EH (cell line): ENCODE measurements at places on chromosomes 11 and 22.
A peak's percentile ranks its signal among the peaks of the same experiment; 100 is the strongest.

- no peak for DNase-seq
Measured at GRCh38 chr11:60771879-60772525, 13.1 kb upstream of the MS4A10 start.

GRCh38 chr11:87878373-87878825, 296.8 kb downstream of the RAB38 start:
- peak; percentile 71 for DNase-seq

DNA sequence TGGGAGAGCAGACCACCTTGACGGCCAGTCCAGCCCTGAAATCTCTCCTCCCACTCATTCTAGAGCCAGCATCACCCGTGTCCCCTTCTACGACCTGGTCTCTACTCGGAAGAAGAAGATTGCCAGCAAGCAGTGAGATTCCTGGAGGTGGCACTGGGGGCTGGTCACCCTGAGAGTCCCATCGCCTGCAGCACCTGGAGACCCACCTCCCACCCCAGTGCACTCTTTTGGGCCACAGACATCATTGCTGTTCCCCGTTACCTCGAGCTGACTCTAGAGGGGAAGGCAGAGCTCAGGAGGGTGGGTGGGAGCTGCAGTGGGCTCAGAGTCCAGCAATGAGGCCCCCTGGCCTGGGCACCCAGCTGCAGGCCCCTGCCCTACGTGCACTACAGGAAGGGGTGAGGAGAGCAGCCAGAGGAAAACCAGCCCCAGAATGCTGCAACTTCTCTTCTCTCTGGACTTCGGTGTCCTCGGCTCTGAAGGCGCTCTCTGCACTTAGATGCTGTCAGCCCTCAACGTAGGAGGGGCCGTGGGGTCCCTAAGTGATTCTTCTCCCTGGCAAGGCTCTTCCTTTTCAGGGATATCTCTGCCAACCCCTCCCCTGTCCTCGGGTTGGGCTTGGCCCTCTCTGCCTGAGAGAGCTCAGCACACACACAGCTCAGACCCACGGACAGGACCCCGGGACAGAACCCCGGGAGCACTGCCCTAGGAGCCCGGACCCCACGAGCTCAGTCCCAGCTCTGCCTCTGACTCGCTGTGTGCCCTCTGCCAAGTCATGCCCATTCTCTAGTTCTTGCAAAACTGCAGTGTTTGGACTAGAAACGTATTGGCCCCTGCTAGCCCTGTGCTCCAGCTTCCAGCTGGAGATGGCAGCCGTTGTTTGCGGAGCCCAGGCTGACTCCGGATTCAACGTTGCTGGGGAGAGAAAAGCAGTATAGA, 31.3 kb downstream of the CYTH4 start:
- no peak for DNase-seq

- DNase-seq, result peak; percentile 93
Measured at GRCh38 chr11:122668562-122669090, 13.1 kb downstream of the UBASH3B start.

GRCh38 chr11:25535467-25536272, 796.3 kb upstream of the ANO3 start:
- DNase-seq, result no peak

DNA sequence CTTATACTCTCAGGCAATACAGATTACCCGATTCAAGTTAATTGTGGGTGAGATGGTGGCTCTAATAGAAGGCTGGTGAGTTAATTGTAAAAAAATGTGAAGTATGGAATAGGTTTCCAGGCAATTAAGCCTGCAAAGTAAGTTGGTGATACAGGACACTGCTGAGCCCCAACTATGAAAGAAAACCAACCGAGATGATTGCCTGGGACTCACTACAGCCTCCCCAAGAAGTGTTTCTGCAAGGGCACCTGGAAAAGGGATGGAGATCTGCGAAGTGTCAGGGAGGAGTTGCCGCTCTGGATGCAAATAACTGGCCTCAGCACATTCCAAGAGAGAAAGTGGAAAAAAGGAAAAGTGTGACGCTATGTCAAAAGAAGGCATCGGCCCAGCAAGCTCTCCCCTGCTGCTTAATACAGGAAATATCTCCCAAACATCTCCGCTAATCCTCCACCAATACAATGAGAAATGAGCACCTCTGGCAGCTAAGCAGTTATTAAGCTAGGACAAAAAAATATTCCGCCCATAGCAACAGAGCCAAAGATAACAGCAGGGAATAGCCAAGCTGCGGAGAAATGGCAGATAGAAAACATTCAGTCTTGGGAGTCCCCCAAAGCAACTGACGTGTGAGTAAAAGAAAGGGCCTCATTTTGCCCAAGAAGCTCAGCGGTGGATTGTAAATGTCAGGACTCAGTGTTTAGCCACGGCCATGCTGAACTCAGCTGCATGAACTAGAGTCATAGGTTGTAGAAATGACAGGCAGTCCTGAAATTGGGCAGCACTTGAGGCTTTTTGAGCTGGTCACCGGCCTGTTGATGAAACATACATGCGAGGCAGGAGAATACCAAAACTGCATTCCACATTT, 133.7 kb downstream of the SNX19 start:
- DNase-seq, result peak; percentile 82

DNA sequence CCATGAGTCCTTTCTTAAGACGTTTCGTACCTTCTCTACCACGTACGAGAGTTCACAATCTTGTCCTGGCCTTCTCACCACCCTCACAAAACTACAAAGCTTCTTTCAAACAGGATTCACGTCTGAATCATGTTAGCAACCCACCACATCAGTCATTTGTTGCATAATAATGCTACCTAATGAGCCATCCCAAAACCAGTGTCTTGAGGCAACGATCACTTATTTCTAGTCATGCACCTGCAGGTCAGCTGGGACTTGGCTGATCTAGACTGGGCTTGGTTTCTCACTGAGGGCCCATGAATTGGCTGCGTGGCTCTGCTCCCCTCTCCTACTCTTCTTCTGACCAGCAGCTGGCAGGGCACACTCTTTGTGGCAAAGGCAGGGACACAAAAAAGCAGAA, 28.3 kb downstream of the LARGE1 start:
- DNase-seq, result no peak

DNA sequence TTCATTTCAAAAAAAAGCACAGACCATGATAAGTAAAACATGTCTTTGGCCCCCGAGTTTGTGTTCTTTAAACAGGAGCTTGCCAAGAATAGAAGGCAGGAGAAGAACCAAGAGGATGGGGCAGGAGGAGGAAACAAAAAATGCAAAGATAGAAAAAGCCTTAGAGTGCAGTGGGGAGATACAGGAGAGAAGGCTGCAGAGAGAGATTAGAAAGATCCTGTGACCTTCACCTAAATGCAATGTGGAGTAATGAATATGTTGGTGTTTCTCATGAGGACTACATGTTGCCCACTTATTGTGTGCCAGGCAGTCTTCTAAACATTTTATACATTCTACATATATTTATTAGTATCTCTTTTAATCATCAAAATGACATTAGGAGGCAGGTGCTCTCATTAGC, 2.3 kb upstream of the APLNR start:
- no peak for DNase-seq

- no peak for DNase-seq
Measured at GRCh38 chr11:8168485-8169257, at the start of gene RIC3. Gene RIC3 (minus strand): TSS chr11:8169025. CDS start chr11:8168989, 36 bp downstream.

- peak; percentile 92 for DNase-seq
Measured at GRCh38 chr11:2945031-2945756, 16.0 kb upstream of the PHLDA2 start.

GRCh38 chr11:71472357-71472885, 19.4 kb downstream of the NADSYN1 start:
- no peak for DNase-seq

DNA sequence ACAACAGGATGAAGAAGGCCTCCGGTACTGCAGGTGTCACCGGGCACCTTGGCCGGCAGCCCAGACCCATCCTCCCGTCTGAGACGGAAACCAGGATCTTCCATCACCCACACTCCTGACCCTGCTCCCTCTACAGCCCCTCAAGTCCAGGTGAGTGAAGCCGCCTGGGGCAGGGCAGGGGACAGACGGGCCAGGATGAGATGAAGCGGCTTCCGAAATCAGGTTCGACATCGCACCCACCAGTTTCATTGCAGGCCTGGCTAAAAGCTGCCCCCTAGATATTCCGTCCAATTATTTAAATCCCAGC, 639.1 kb downstream of the TBC1D22A start:
- no peak for DNase-seq

DNA sequence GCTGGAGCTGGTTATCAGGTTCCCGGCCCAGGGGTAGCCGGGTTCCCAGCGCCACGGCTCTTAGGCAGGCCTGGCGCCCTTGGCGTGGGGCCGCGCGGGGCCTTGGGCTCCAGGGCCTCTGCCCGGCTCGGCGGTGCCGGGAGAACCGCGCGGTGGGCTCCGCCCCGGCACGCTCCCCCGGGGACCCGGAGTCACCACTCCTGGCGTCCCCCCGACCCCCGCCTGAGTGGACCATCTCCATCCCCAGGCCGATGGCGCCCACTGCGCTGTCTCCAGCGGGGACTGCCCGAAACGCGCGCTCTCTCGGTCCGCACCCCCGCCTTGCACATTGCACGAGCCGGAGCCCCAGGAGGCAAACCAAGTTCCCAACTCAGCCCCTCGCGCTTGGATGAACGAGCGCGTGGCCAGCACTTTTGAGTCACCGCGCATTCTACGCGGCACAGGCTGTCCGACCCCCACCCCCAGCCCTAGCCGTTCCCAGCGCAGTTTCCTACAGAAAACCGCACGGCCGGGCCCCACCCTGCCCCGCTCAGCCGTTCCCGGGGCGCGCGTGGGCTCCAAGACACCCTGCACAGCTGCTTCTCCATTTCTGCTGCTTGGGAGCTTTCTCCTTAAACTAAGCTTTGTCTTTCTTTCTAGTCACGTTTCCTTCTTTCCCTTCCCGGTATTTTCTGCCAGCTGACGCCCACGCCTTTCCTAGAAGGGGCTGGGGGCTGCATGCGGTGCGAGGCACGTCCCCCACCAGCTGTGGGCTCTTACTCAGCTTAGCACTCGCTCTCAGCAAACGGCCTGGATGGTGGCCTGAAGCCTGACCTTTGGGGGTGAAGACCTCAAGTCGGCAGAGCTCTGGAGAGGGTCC, 650 bp upstream of the CHID1 start:
- DNase-seq, result peak; percentile 72

GRCh38 chr11:107198490-107199007, 180.3 kb upstream of the GUCY1A2 start:
- DNase-seq, result no peak

GRCh38 chr22:38965614-38966379, 8.4 kb downstream of the APOBEC3A start:
- DNase-seq, result no peak

- no peak for DNase-seq
Measured at GRCh38 chr22:37080438-37080837, 28.9 kb downstream of the KCTD17 start.

- DNase-seq, result no peak
Measured at GRCh38 chr11:73182824-73183321, 35.2 kb upstream of the P2RY2 start.

- peak; percentile 48 for DNase-seq
Measured at GRCh38 chr11:124716591-124716990, 23.2 kb upstream of the NRGN start.

GRCh38 chr11:107397357-107397756, 60.3 kb downstream of the CWF19L2 start:
- DNase-seq, result no peak

DNA sequence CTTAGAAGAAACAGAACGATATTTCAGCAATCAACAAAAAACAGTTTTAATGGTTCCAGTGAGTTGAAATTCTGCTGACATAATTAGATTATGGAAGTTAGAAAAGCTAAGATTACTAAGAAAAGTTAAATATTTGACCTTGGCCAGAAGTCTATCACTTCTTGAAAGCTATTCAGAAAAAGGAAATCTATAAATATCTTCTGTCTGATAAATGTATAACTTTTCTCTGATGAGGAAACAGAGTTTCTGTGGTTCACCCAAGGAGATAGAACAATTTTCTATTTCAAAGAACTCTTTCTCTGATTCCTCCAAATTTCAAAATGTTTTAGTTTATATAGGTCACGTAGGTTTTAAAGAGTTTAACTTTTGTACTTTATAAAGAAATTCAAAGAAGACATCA, 438.4 kb upstream of the CHORDC1 start:
- DNase-seq, result no peak

DNA sequence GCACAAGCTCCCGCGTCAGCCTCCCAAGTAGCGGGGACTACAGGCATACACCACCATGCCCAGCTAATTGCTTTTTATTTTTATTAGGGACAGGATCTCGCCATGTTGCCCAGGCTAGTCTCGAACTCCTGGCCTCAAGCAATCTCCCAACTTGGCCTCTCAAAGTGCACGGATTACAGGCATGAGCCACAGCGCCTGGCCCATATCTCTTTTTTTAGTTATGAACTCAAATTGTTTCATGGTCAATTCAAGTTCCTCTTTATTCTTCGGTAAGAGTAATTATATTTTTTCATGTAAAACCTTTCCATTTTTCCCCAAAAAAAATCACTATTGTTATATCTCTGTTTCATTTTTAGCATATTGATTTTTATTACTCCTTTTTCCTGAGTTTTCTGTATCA, 25.5 kb downstream of the FCHSD2 start:
- DNase-seq, result no peak

GRCh38 chr11:45739866-45740265, 65.1 kb upstream of the SLC35C1 start:
- no peak for DNase-seq

- DNase-seq, result peak; percentile 6
Measured at GRCh38 chr11:74220376-74220775, 49.3 kb downstream of the PPME1 start.

DNA sequence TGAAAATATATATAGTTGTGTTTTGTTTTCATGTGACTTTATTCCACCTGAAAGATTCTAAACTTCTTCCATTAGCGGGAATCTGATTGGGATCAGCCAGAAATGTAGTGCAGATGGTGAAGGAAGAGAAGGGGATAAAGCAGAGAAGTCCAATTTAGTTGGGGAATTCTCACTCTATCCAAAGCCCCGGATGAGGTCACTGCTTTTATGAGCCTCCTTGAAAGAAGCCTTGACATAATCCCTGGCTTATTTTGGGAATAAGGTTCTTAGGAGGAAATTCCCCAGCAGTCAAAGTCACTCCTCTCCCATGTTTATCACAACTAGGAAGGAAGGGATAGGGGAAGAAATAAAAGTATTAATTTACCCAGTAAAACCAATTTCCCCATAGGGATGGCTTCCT, 41.1 kb downstream of the OSBP start:
- peak; percentile 83 for DNase-seq

DNA sequence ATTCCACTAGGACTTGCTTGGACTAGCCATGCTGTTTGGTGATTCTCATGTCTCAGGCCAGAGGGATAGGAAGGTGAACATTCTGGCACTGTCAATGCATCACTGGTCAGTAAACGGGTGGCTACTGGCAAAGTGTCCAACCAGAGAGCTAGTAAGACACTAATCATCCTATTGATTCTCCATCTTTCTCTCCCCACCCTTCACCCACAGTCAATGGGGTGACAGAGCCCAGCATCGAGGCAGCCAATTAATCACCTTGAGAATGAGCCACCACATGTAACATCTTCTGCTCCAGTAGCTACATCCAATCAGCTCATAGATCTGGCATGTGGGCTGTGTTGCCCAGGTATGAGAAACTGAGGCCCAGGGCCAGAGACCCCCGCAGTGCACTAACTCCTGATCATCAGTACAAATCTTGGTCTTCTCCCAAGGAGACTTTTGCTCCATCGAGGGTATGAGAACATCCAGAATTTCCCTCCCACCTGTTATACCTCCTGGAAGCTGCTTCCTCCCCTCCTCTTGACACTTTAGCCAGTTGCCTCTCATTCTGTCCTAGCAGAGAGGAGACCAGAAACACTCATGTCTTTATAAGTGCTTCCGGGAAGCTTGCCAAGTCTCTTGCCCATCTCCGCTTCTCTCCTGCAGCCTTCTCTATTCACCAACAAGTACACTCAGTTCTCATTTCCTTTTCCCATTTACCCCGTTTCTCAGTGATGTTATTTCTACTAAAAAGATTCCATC, 17.0 kb downstream of the HTR3A start:
- peak; percentile 31 for DNase-seq

GRCh38 chr11:69388661-69389060, 92.8 kb upstream of the LINC01488 start:
- DNase-seq, result no peak

- no peak for DNase-seq
Measured at GRCh38 chr11:43834286-43834685, 46.3 kb upstream of the ALKBH3 start.
